ENCODE measurements at places on chromosomes 2 and 18.

DNA sequence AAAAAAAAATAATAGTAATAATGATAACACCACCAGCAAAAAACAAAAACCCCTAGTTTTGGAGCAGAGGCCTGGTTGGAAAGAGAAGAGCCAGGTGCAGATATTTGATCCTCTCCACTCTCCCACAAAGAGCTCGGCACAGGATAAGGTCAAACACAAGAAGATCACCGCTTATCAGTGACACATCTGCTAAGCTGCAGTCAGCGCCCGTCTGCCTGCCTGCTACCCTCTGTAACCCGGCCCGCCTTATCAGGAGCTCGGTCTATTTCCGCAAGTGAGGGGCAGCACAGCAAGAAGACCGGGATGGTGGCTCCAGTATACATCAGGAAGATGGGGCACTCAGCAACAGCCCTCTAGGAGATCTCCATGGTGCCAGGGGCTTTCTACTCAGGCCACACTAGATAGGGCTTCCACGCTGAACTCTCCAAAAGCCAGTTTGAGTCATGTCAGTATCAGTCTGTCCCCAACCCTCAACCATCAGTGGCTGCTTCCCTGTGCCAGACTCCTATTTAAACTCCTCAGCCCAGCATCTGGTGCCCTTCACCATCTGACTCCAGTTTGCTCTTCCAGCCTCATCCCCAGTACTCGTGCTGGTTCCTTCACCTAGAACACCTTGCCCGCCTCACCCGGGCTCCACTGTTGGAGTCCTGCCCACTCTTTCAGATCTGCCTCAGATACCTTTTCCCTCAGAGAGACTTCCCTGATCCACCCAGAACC is 67.3 kb upstream of the PPP1CB start:
- DNase-seq, result no peak

- DNase-seq, result peak; percentile 12
Observed at GRCh38 chr2:42089340-42089925, 41.6 kb downstream of the PKDCC start.

- no peak for DNase-seq
Observed at GRCh38 chr18:37869051-37869450, 303.5 kb upstream of the CELF4 start.

GRCh38 chr2:29367986-29368658 is 252.9 kb downstream of the CLIP4 start:
- no peak for DNase-seq

GRCh38 chr2:226336283-226336682 is 463.3 kb downstream of the IRS1 start:
- no peak for DNase-seq

- DNase-seq, result no peak
Observed at GRCh38 chr2:147223553-147224060, 621.2 kb upstream of the ACVR2A start.

GRCh38 chr2:171893196-171893823 is 734 bp downstream of the SLC25A12 start:
- no peak for DNase-seq

DNA sequence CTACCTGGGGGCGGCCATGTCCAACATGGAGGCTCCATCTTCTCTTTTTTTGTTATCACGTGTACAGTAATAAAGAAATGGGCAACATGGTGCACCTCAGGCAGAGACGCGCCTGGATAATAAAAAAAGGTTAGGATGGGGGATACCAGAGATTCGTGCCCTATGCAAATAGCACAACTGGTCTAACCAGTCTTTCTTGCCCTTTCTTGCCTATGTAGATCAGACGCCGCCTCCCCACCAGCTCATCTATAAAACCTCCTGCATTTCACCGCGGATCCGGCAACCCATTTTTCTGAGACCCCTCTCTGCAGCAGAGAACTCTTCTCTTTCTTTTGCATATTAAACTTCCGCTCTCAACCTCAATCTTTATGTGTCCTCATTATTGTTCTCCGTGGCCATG is 68.7 kb downstream of the MYL12B start:
- no peak for DNase-seq

DNA sequence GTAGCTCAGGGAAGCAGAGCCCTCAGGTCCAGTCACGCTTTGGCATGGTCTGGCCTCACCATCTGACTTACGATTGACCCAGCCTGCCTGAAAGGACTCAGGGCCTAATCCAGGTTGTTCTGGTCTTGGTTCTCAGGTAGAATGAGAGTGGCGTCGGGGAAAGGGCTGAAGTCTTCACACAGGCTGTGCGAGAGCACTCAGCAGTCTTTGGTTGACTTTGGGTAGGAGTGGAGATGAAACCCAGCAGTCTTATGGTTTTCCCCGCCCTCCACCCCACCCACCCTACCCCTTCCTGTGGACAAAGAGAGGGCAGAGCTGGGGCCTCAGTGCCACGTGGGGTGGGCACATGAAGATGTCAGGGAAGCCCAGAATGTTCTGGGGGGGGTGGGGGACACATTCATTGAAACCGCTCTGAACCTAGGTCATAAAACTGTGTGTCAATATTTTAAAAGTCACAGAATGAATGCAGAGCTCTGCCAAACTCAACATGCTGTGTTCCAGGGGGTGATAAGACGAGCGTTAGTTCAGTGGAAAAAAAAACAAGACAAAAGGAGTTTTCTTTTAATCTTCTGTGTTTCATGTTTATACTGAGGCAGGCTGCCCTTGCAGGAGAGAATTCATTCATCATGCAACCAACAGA is 58.6 kb upstream of the ALPP start:
- no peak for DNase-seq

GRCh38 chr2:19733951-19734425 is 167.8 kb downstream of the TTC32 start:
- no peak for DNase-seq

DNA sequence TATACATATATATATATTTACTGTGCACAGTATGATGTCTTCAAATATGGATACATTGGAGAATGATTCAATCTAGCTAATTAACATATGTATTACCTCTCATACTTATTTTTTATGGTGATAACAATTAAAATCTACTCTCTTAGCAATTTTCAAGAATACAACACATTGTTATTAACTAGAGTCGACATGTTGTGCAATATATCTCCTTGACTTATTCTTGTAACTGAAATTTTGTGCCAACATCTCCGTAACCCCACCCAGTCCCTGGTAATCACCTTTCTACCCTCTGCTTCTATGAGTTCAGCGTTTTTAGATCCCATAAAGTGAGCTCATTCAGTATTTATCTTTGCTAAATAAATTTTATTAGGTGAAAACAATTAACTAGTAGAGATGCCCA is 216.4 kb upstream of the TMEM200C start:
- DNase-seq, result no peak

DNA sequence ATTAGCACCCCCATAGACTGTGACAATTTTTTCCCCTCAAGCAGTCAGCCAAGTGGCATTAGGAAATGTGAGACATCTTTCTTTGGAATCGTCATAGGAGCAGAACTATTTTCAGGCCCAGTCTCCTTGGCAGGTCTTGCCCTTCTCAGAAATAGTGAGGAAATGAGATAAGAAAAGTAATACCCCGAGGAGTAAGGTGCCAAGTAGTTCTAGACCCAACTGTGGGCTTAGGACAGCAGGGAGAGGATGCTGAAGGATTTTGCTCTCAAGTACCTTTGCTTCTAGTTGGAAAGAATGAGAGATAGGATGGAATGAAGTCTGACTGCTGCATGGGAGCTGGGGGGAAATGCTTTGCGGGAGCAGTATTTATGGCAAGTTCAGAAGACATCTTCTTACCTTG is 31.8 kb downstream of the PRKCE start:
- no peak for DNase-seq

GRCh38 chr2:41948397-41948763 is 99.4 kb upstream of the PKDCC start:
- DNase-seq, result no peak

DNA sequence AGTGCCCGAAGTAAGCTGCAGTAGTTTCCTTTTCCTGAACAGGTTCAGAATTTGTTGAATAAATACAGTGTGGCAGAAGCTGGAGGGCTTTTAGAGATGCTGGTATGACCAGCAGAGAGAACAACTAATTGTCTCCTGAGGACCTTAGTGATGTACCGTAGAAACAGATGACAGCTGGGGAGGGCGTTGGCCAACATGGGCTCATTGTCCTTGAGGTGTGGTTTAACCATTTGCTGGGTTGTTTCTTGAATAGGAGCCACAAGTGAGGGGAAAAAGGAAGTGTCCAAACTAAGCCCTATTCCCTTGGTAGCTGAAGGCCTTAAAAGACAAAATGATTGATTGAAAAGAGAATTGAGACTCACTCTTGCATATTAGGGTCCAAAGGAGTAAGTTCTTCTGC is 11.7 kb upstream of the FAM228A start:
- DNase-seq, result no peak

- DNase-seq, result no peak
Observed at GRCh38 chr2:79700651-79701050, 187.8 kb downstream of the CTNNA2 start.

DNA sequence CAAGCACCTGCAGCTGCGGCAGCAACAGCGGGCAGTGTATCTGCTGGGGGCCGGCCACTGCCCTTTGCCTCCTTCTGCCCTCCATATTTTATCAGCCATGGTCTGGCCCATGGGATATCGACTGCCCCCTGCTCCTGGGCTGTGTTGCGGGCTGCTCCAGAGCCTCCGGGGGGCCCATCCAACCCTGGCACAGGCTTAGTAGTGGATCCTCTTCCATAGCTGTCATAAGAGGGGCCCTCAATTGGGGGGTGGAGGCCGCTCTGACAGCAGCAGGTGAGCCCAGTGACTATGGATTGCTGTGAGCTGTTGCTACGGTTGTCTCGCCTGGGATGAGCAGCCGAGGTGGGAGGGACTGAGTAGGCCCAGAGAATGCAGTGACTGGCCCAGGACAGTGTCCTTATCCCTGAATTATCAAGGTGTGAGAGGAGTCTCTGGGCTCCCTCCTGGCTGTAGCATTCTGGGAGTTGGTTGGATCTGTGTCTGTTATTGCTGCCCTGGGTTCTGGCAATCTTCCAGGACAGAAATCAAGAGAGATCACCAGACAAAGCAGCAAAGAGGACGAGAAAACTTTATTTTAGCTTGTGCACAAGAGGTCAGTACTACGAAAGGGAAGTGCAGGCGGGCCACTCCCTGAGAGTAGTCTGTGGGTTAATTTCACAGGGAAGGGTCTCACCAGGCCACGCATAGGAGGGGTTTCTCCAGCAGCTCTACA is 145.1 kb downstream of the ASB1 start:
- DNase-seq, result no peak

DNA sequence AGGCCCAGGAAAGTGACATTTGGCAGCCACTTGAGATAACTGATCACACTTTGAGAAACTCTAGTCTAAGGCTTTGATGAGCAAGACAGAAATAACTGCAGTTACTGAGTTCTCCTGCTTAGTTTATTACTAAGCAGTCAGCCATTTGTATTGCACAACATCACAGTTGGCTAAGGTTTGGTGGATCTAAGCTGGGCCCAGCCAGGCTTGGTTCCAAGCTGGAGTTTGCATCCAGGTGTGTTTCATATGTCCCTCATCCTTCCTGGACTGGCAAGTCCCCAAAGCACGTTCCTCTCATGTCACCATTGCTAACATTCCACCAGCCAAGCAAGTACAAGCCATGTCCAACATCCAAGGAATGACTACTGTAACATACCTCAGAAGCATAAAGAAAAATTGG is 71.3 kb upstream of the ZNF532 start:
- no peak for DNase-seq

- DNase-seq, result no peak
Observed at GRCh38 chr2:96530474-96531357, 5.8 kb upstream of the ARID5A start.

DNA sequence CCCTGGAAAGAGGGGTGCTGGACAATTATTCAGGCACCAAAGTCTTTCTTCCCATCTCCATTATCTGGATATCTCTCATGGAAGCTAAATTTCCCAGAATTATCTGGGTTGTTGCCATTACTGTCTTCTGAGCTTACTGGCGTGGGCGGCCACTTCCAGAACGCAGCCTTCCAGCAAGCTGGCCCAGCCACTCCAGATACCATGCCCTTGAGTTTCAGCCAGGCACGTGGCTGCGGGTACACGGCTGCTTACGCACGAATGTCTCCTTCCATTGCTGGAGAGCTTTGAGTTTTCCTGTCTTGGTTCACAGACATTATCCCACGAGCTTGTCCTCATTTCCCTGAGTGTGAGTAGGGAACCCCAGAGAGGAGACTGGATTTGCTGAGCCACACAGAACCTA is 32.7 kb downstream of the CELF4 start:
- no peak for DNase-seq
